ENCODE measurements at places on chromosomes 16 and 17.

- DNase-seq, result no peak
Measured at GRCh38 chr16:56842133-56842532, 22.9 kb upstream of the SLC12A3 start.

DNA sequence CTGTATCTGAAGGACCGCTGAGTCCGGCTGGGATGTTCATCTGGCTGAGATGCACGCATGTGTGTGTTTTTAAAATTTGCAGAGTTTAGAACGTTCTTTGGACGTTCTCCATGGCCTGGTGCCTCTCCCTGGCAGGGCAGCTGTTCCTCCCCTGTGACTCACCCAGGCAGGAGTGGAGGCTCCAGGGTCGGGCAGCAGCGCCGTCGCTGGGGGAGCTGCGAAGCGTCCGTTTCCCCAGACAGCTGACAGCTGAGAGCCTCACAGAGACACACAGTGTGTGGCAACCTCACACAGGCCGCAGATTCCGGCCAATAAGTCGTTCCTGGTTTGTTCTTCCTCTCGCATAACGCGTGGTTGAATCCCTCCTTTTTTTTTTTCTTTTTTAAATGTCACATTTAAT, 80.6 kb downstream of the OR1D5 start:
- peak; percentile 93 for DNase-seq

DNA sequence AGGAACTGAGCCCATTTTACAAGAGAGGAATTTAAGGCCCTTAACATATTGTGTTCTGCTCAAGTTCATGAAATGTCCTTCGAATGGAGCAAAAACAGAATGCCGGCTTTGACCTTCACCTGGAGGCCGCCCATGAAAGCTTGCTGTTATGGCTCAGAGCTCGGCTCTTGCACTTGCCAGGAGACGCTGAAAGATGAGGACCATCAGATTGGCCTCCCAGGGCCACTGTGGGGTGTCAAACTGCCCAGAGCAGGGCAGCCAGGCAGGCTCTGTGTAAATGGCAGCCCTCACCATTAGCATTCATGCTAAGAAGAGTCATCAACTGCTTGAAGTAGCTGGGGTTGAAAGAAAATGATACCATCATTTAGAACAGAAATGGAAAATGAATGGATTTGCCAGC, 39.3 kb downstream of the IL21R start:
- DNase-seq, result no peak

- no peak for DNase-seq
Measured at GRCh38 chr17:64337676-64338075, 53.0 kb downstream of the PECAM1 start.

DNA sequence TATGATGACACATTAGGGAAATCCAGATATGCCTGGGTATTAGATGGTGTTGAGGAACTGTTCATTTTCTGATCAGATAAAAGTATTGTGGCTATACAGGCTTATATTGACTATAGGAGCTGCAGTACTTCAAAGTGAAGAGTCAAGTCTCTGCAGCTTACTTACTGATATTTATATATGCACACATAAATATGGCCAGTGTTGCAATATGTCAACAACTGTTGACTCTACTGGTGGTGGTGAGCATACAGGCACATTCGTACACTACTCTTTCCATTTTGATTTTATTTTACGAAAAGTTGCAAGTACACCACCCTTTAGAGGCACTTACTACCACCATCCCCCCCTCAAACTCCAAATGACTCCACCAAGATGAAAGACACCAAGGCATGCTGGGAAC, 2.5 kb downstream of the CIAO2B start:
- no peak for DNase-seq

GRCh38 chr16:67144943-67145342, 5.9 kb downstream of the B3GNT9 start:
- DNase-seq, result no peak

- no peak for DNase-seq
Measured at GRCh38 chr16:17347624-17348023, 123.1 kb downstream of the XYLT1 start.

- DNase-seq, result no peak
Measured at GRCh38 chr17:11889266-11889665, 108.0 kb downstream of the ZNF18 start.

DNA sequence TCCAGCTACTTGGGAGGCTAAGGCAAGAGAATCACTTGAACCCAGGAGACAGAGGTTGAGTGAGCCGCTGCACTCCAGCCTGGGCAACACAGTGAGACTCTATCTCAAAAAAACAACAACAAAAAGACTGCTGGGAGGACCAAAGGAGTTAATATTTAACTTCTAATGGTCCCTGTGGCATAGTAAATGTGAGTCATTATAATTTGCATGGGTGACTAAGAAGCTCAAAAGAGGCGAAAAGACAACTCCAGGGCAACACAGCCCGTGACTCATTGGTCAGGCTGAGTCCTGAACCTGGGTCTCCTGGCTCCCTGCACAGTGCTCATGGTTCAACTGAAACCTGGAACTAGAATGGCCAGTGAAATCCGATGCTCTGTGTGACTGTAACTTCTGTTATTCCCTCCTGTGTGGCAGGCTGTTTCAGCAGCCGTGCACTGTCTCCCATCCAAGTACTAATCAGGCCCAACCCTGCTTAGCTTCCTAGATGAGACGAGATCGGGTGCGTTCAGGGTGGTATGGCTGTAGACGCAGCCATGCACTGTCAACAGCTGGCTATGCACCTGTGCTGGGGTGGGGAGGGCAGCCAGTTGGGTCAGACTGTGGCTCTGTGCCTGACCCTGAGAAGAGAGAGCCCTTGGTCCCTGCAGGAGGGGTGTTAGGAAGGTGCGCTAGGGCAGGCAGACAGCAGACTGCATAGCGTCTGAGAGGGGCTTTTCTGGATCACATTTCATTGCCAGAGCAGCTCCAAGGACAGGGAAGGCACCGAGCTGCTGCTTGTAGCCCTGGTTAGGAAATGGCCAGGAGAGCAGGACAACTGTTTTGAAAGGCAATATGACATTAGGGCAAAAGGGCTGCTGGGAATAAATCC, 14.5 kb upstream of the GPRC5C start:
- DNase-seq, result peak; percentile 51

GRCh38 chr17:71821511-71821910, 299.3 kb upstream of the SOX9 start:
- no peak for DNase-seq

- no peak for DNase-seq
Measured at GRCh38 chr16:272633-273546, 2.9 kb downstream of the RGS11 start.

DNA sequence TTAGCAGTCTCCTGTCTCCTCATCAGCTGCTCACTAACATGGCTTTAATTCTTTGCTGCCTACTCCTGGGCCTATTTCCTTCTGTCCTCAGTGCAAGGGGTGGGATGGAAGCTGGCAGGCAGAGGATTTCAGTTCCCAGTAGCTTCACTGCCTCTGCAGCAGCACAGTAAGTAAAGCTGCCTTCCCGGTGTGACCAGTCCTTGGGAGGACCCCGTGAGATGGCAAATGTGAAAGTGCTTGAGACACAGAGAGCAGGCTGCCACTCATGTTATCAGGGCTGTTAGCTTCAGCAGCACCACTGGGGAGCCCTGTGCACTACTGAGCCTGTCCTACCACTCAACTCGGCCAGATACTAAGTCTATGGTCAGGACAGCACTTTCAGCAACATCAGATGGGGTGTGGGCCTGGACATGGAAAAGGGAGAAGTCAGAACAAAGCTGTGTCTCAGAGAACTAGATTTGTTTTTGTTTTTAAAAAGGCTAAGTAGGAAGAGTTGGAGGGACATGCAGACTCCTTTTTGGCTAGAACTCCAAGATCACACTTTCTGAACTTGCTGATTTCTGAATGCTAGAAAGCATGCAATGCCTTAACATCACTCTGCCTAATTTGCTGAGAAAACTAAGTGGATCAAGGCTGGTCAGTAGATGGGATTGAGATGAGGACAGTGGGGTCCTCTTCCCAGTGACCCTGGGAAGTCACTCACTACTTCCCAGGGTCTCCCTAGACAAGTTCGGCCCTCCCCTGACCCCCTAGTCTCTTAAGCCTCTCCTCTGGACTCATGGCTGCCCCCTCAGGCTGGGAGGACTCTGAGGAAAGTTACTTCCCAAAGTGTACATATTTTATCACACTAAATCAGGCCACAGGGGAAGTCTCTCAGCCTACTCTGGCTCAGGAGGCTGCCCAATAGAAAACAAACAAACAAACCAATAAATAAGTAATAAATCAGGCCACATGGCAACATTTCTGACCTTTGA, 1.1 kb downstream of the ACSF2 start:
- DNase-seq, result peak; percentile 39

DNA sequence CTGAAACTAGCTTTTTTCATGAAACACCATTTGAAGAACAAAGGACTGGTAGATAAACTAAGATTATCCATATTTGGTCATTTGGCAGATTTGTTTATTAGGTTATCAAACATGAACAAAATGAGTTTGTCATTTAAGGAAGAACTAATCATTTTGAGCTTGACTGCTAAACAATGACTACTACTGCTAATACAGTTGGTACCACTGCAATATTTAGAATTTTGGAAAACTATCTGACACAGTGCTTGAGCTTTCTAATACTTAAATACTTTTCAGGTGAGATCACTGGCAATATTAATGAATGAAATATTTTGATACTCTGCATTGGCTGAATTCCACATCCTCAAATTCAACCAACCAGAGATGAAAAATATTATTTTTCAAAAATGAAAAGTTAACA, 47.2 kb downstream of the MED13 start:
- no peak for DNase-seq

GRCh38 chr16:47366228-47366627, 94.6 kb downstream of the ITFG1 start:
- no peak for DNase-seq

DNA sequence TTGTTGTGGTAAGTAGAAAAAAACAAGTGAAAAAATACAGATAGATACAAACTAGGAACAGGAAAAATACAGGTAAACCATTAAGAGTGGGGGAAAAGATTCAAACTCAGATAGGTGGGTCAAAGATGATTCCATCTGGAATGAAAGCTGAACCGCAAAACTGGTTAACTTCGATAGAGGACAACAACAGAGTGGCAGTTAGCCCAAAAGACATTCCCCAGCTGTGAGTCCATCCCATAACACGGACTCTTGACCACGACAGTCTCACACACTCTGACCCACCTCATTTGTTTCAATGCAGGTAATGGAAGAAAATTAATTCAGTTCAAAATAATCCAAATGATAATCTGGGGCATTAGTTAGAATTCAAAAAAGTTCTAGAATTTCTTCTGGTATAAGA, 13.5 kb downstream of the ELAC2 start:
- DNase-seq, result no peak

GRCh38 chr17:41333098-41333497, 17.5 kb downstream of the KRT33A start:
- no peak for DNase-seq

DNA sequence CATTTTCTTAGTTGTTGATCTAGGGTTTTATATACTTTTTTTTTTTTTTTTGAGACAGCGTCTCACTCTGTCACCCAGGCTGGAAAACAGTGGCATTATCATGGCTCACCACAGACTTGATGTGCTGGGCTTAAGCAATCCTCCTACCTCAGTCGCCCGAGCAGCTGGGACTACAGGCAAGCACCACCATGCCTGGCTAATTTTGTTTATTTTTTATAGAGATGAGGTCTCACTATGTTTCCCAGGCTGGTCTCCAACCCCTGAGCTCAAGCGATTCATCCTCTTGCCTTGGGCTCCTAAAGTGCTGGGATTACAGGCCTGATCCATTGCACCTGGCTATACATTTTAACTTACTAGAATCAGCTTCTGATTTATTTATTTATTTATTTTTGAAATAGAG, 34.2 kb upstream of the ATP2A3 start:
- DNase-seq, result no peak

GRCh38 chr17:44400226-44400847, 10.9 kb upstream of the ITGA2B start:
- no peak for DNase-seq

DNA sequence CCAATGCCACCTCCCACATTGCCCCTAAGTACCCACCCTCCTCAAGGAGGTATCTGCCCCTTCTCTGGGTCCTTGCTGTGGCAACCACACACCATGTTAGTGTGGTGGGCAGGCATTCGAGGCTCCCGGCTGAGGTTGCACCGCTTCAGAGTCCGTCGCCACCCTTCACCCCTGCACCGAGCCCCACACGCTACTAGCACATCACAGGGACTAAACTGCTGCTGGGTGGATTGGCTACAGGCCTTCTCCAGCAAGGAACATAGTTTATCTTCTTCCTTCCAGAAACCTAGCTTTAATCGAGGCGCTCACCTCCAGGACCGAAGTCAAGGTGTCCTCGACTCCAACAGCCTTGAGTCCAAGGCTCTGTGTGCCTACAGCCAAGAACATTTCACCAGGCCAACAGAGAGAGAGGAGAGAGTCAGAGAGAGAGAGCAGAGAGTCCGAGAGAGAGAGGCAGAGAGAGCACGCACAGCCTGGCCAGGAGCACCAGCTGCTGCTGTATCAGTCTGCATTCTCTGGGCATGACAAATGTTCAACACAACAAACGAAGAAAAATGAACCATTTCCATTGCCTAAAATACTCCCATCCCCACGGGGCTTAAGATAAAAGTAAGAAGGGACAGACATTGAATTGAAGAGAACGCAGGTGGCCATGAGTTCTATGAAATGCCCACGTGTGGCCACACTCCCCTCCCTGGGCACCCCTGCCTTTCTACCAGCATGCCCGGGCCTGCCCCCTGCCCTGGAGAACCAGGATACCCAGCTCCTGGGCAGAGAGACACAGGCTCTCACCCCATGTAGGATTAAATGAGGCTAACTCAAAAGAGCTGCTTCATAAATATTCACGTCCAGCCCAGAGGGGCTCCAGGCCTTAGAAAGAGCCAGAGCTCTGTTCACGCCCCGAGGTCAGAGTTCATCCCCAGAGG, 94.9 kb downstream of the RBFOX3 start:
- DNase-seq, result peak; percentile 31

DNA sequence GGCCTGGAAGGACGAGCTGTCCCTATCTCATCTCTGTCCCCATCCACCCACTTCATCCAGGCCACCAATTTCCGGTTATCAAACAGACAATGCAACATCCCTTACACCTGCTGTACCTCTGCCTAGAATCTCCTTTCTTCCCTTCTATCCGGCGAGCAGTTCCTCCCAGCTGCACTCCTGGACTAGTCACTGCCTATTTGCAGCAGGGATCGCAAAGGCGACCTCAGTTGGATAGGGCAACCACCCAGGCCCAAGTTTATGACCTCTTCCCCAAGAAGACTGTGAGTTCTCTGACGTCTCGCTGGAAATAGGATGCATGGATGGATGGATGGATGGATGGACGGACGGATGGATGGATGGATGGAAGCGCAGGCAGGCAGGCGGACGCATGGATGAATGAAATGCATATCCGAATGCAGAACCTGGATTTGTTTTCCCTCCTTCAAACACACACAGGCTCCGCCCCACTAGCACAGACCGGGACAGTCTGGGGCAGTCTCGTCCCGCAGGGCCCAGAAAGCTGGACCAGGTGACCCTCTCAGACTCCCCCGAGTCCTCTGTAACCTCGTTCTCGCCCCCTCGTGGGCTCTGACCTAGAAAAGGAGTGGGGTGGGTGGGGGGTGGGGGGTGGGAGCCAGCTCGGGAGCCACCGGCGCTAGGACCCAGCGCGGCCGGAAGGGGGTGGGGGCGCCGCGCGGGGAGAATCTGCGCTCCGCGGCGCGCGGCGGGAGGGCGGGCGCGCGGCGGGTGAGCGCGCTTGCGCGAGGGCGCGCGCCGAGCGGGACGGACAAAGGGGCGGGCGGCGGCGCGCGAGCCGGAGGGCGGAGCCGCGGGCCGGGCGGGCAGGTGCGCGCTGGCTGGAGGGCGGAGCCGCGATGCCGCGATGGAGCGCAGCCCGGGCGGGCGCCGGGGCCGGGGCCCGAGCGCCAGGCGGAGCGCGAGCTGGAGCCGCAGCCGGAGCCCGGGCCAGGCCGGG, at the start of gene SBK1:
SBK1 (plus strand) TSS at position 875 of the 976 bp plus-strand sequence. CDS start 24,867 bp downstream, outside the sequence.
- DNase-seq, result peak; percentile 89
